A172 (cell line): ENCODE measurements at places on chromosomes 5 and 9.

- DNase-seq = no peak
These were observed 121.8 kb downstream of the ZNF354C start for GRCh38 chr5:179181988-179182387.

DNA sequence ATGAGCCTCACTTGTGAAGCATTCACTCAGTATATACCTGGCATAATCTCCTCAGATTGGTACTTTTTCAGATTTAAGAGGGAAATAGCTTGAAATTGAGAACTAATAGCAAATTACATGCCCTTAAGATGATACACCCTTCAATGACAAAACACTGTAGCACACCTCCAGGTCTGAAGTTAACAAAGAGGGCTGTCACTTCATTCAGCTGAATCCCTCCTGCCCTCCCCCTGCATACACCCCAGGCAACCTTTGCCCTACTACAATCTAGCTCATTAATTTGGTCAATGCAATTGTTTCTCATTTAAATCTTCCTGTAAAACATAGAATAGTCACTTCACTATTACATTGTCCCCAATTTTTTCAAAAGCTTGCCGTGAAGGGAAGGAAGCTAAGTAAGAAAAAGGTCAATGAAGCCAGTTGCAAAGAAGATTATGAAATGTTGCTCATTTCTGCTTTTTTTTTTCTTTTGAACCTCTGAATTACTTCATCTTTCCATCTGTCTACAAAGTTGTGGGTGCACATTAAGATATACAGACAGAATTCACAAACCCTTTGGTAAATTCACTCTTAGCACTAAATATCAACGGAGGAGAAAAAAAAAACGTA is 294.8 kb upstream of the PTGER4 start:
- DNase-seq = no peak

DNA sequence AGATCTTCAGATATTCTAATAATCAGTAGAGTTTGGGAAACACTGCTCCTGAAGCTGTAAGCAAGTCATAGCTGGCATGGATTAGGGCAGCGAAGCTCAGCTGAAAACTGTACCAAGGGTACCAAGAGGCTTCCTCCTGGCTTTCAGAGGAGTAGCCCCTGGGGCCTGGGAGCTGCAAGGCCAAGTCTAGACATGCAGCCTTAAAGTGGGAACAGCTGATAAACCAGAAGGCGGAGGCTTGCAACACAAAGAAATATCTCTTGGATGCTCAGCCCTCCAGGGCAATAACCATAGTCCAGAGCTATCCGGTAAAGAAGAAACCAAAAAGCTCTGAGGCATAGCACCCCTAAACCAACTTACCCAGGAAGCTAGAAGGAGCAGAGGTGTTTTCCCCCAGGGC is 51.5 kb downstream of the MRPS30 start:
- DNase-seq = no peak

GRCh38 chr9:135588371-135588770 is 26.8 kb downstream of the PAEP start:
- DNase-seq = no peak

DNA sequence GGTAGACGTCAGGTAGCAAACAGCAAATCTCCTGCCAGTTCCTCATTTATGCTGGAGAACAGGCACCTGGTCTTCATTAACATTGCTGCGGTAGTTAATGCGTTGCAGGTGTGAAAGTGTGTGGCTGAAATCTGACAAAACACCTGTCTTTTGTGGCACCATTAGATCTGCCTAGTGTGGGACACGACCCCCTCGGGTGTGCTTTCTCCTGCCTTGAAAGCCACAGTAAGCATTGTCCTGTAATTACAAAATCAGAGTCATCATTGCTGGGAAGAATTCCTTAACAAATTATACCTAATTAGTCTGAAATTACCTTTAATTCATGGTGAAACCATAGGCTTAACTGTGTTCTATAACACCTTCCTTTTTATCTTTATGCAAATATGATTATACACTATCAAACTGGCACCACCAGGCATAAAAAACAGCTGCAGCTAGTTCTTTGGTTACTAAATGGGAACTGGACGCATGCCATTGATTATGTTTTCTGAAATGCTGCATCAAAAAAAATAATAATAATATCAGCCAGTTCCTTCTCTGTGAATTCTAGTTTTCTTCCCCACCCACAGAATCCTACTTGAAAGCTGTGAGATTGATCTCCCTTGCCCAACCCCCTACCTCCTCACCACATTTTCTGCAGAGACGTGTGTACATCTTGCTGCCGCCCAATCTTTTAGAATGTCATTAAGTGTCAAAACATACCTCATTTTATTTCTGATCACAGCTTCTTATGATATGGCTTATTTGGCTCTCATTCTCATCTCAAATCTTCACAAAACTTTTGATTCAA is 374.0 kb downstream of the NFIB start:
- no peak for DNase-seq

- no peak for DNase-seq
These were observed 9.5 kb downstream of the MTRR start for GRCh38 chr5:7878381-7878873.

- peak; percentile 48 for DNase-seq
These were observed 650 bp downstream of the MYORG start for GRCh38 chr9:34375901-34376595.

- DNase-seq = no peak
These were observed 134.5 kb downstream of the MED10 start for GRCh38 chr5:6243706-6244338.

- no peak for DNase-seq
These were observed 127.8 kb upstream of the CKMT2 start for GRCh38 chr5:81105261-81105877.

- no peak for DNase-seq
These were observed 499.2 kb upstream of the COX7C start for GRCh38 chr5:86118542-86118941.

GRCh38 chr9:36717276-36717675 is 144.6 kb downstream of the MELK start:
- DNase-seq = no peak

DNA sequence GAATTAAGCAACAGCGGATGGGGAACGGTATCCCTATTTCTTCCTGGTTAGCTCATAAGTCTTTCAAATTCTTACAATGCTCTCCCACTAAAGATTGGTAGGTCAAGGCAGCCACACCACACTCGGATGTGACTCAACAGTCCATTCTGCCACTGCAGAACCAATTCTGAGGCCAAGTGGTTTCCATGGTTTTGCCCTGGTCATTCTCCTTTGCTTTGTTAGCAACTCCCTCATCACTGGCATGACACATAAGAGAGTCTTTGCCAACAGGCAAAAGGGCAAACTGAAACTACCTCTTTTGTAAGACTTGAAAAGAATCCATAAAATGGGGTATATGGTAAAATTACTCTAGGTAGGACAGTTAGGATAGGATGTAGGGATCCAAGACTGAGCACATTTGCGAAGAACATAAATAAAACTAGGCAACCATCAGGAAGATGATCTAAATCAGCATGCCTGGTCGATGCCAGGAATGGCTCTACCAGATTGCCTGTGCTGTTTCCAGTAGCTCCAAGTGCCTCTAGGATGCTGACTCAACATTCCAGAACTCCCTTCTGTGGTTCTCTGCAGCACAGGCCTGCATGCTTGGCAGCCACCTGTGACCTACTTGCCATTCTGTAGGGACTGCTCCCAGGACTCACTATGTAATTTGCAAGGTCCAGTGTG is 105.4 kb downstream of the DCP2 start:
- peak; percentile 59 for DNase-seq

DNA sequence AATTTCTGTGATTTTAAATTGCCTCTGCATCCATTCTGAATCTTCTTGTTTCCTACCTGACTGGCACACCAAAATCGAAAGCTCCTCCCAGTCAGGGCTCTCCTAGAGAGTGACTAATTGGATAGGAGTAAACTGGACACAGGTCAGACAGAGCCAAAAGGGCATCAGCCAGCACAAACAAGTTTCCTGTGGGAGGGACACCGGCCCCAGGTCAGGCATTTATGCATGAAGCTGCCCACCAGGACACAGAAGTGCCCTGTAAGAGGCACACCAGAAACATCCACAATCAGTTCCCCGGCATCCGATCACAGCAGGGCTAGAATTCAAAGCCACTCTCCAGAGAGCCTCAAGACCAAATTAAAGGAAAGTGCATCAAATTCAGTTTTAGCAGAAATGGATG is 78.4 kb downstream of the SFXN1 start:
- peak; percentile 26 for DNase-seq

GRCh38 chr5:180350711-180351465 is 2.2 kb downstream of the GFPT2 start:
- no peak for DNase-seq

DNA sequence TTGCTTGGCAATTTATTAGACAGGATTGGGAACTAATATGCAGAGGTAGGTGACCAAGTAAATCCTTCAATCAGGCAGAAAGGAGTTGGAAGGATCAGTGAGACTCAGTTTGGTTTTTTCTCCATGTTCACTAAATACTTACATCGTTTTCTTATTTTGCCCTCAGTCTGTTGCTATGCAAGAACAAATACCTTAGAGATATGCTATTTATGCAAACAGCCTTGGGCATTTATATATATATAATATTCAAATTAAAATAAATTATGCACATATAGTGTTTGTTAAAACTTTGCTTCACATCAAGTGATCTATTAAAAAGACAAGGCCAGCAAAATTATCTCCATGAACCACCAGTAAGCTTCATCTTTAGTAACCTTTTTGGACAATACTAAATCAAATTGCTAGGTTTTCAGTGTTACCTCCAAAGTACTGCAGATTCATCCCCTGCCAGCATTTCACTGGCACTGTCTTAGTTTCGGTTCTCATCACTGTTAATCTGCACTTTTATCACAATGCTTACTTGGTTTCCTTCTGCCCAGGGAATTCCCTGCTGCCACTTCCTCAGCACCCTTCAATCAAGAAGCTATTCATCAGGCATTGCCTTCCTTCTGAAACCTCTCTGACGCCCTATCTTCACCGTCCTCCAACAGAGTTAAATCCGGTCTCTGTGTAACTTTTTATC is 26.0 kb upstream of the LIFR start:
- DNase-seq = no peak

DNA sequence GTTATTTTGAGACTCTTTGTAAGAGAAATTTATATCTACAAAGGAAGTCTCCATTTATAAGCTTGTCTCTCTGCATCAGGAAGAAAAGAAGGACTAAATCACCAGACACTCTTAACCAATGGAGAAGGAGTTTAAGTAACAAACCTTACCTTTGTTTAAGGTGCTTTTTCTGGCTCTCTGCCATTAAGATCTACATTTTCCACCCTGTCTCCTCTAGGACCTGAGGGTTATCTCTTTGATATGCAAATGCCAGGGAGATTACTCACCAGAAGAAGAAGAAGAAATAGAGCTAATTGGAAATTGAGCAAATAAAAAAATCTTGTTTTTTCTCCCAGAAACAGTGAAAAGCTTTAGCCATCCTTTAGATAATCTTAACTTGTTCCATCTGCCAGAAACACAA is 60.9 kb downstream of the CDKN2A start:
- DNase-seq = no peak

DNA sequence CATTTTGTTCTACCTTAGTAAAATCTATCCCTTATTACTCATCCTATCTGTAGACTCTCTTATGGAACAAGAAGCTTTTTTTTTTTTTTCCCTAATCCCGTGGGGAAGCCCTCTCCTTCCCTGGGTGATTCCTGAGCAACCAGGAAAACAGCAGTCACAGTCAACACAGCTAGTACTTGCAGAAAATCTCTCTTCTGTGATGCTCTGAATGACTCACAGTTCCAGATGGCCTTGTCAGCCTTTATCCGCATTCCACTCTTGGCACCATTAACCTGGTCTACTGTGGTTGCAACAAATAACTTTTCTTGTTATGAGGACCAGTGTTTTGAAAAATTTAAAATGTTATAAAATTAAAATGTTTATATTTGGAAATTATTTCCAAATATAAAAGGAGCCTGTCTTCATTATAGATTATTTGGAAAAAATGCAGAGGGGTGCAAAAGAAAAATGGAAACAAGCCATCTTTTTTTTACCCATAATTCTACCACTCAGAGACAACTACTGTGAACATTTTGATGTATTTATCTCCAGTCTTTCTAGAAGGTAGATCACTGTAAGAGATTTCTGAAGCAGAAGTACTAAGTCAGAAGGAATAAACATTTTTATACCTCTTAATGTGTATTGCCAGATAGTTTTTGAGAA is 486.7 kb downstream of the RAB3C start:
- DNase-seq = peak; percentile 87

DNA sequence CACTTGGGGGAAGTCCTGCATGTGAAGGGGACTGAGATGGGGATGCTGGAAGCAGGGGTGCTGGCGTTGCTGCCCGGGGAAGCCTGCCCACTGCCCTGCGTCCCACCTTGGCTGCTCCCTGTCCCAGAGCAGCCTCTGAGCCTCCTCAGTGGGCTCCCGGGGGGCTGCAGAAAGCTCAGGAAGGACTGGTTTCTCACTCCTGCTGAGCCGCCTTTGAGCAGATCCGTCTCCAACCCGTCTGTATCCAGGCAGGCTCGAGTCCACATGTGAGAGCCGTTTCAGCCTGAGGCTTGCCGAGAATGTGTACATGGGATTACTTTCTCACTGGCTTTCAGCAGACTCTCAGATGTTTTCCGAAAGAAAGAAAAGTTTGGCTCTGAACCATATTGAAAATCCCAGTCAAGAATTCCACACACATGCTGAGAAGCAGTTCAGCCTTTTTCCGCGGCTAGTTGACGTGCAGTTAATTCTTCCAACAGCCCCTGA is 95.3 kb upstream of the COL5A1 start:
- no peak for DNase-seq

GRCh38 chr9:108704156-108704852 is 151.5 kb downstream of the ACTL7B start:
- no peak for DNase-seq

DNA sequence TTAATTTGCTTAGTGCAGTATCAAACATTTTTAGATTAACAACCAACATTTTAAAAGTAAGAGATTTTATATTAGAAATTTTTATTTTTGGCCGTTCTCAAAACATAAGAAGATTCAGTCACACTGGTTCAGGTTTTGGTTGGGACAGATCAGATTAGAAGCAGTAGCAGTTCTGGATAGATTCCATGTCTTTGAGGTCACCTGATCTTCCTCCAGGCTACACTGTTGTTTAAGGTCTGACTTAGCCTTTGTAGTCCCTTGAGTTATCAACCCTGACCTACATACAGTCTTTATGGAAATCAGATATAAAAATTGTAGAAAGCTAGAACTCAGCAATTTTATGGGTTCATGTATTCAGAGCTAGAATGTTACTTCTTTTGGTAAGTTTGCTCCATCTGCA is 910.0 kb upstream of the WWC1 start:
- peak; percentile 8 for DNase-seq

DNA sequence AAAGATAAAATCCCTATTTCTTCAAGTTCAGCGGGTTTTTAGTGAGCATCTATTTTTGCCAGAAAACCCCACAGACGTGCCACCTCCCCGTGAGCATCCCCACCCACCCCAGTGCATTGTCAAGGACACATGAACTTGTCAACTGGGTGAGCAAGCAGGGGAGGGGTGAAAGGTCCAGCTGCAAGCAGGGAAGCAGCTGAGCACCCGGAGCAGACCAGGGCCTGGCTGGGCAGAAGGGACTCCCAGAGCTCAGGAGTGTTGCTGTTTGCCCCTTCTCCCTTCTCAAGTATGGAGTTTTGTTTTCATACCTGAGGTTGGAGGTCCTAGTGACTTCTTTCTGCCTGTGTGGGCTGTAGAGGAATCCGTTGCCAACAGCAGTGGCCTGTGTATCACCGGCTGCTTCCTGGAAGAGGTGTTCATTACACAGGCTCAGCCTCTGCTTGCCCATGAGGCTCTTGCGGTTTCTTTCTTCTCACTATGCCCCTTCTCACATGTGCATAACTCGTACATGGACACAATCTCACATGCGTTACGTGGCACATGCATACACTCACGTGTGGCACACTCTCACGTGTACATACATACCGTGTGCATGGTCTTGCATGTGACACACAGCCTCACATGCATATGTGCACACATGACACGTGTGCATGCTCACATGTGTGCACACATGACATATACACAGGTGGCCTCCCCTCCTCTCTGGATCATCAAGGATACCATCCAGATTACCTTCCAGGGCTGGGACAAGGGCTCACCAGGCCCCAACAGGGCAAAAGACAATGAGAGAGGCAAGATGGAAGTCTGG is 126.7 kb downstream of the MVB12B start:
- DNase-seq = no peak
